ENCODE measurements at places on chromosomes 12 and 14.

GRCh38 chr14:95200404-95200803, 43.1 kb upstream of the DICER1 start:
- DNase-seq, result no peak

DNA sequence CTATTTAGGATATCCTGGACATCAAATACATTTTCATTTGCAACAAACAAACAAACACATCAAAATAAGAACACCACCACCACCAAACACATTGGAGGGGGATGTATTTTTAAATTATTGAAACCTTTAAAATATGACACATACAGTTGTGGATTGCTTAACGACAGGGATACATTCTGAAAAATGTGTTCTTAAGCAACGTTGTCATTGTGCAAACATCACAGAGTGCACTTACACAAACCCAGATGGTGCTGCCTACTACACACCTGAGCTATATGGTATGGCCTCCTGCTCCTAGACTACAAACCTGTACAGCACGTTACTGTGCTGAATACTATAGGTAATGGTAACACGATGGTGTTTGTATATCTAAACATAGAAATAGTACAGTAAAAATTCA, 19.4 kb downstream of the PYGL start:
- DNase-seq, result no peak

- DNase-seq, result no peak
Observed at GRCh38 chr14:19823765-19824164, 20.2 kb downstream of the OR4N2 start.

GRCh38 chr12:114192549-114192948, 213.4 kb downstream of the TBX5 start:
- DNase-seq, result no peak

DNA sequence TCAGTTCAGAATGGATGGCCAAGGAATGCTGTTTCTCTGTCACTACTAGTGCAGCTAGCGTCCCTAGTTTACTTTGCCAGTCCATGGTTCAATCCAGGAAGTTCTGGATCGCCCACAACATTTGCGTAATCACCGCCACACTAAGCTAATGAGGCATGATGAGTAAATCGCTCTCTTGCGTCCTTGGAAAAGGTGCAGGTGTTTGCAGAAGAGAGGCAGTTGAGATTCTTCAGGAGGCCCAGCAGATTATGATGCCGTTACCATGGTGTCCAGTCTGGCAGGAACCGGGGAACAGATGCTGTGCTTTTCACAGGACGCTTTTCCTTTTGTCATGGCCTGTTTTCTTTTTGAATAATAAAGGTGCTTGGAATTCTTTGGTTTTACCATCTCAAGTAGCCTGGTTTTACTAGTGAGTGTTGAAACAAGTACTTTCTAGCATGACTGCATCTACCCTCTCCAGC, 9.0 kb downstream of the TPH2 start:
- peak; percentile 91 for DNase-seq

DNA sequence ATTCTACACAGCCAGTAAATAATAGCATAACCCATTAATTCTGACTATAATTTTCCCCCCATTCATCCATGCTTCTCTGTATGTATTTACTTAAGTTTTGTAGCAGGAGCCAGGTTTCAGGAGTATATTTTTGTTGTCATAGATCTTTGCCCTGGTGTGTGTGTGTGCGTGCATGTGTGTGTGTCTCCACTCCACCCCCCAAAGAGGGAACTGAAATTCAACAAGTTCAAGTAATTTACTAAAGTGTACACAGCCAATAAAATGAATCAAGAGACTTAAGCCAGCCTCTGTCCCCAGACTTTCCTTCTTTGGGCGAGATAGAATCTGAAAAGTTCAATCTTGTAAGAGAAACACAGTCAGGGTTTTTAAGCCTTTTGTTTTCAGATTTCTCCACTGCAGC, 792.0 kb downstream of the MED13L start:
- no peak for DNase-seq

GRCh38 chr14:101948666-101949216, 15.6 kb upstream of the DYNC1H1 start:
- DNase-seq, result no peak

Measured in NCI-H2081 treated with DMSO at 0.1 percent for 48 hours (cell line).